Activated CD4-positive, alpha-beta T cell treated with anti-CD3 and anti-CD28 coated beads, Interleukin-2, amount 10 ng/mL, durations not matched to agents 24 days and 14 days (primary cell): ENCODE measurements at places on chromosomes 7 and 10. TPM values are rescaled to one million over a fixed set of nuclear protein-coding genes. Genes with fewer than 3 reads are reported as not detected.
A peak's percentile ranks its signal among the peaks of the same experiment; 100 is the strongest.

The HOXA3 gene
- total RNA-seq: not detected in 2 replicates

The EBLN1 gene
- total RNA-seq: not detected in 2 replicates

The EN2 gene
- not detected in 2 replicates for total RNA-seq

The BLNK gene
- total RNA-seq: not detected in 2 replicates

The SLC18A3 gene
- not detected in 2 replicates for total RNA-seq

The ABCF2 gene
- total RNA-seq: 84.6 and 90.3 TPM in 2 replicates

The IL15RA gene
- total RNA-seq: 24.4 and 25.5 TPM in 2 replicates

The RINT1 gene
- 28.5 and 29.4 TPM in 2 replicates for total RNA-seq

DNA sequence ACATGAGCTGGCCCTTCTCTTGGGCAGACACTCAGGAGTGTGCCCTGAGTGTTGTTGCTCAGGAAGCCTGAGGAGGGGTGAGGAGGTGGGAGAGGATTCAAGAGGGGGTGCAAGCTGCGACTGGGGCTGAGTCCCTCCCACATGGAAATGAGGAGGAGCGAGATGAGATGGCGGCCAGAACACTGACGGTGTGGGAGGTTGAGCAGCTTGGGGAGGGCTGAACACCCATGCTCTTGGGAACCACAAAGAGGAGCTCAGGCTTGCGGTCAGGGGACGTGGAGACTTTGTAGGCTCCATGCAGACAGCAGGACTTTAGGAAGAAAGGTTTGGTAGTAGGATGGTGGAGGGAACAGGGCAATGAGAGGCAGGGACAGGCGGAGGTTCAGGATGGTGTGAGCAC is 163.2 kb upstream of the SHH start:
- H3K4me1 ChIP-seq: no peaks in the 10 kb centered on the region
- no peak overlapping the region for H3K27ac ChIP-seq
- no peak for DNase-seq
- H3K4me3 ChIP-seq: no peak overlapping the region

- H3K27ac ChIP-seq: peak overlapping the region; percentile 37
- no peaks in the 10 kb centered on the region for H3K27me3 ChIP-seq
- peaks cover 2% of the 10 kb centered on the region for H3K4me1 ChIP-seq
- no peak overlapping the region for H3K4me3 ChIP-seq
Observed at GRCh38 chr10:70118196-70118595, 14.4 kb downstream of the AIFM2 start.

- no peak for DNase-seq
- peaks cover 2% of the 10 kb centered on the region for H3K4me1 ChIP-seq
- no peak overlapping the region for H3K27ac ChIP-seq
- H3K4me3 ChIP-seq: no peak overlapping the region
- peaks cover 4% of the 10 kb centered on the region for H3K36me3 ChIP-seq
- no peaks in the 10 kb centered on the region for H3K27me3 ChIP-seq
Observed at GRCh38 chr7:65927489-65928448, 54.2 kb downstream of the GUSB start.

DNA sequence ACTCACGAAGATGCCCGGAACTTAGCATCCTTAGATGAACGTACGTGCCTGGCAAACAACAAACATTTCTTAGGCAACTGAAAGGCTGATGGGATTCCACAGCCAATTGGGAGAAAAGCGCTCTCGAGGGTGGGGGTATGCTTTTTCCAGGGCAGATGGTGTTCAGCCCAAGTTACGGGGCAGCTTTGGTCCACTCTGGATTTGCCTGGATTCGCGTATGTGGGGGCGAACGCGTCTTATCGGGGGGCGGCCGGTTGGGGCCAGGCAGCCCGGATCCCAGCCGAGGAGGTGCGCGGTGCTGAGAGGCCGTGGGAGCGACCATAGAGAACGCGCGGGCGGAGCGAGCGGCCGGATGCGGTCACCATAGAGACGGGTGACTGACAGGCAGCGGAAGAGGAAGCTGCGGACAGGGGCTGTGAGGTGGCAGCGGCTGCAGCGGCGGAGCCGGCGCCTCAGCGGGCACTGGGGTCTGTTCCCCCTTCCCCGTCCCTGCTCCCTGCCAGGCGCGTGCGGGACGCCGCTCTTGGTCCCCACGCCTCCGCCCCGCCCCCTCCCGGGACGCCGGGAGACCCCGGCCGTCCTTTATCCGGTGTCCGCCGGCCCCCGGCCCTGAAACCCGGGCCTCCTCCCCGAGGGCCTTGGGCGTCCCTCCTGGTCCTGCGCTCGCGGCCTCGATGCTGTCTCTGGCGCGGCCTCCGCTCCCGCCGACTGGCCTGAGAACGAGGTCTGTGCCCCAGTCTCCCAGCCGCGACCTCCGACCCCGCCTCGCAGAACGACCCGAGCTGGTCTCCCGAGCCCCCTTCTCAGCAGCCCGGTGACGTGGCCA is at the start of gene CHPF2:
Gene CHPF2, plus strand, starts transcription at position 393 of the 826 bp plus-strand sequence. CDS start 1,529 bp downstream, outside the sequence.
- DNase-seq: peak; percentile 98
- H3K27ac ChIP-seq: peak within 1 kb of the TSS; percentile 99
- peaks cover 6% of the 10 kb centered on the region for H3K27me3 ChIP-seq
- peaks cover 33% of the 10 kb centered on the region for H3K4me1 ChIP-seq

- DNase-seq: no peak
- no peaks in the 10 kb centered on the region for H3K36me3 ChIP-seq
- no peaks in the 10 kb centered on the region for H3K4me1 ChIP-seq
Observed at GRCh38 chr10:108749042-108749441, 1174.3 kb downstream of the XPNPEP1 start.

DNA sequence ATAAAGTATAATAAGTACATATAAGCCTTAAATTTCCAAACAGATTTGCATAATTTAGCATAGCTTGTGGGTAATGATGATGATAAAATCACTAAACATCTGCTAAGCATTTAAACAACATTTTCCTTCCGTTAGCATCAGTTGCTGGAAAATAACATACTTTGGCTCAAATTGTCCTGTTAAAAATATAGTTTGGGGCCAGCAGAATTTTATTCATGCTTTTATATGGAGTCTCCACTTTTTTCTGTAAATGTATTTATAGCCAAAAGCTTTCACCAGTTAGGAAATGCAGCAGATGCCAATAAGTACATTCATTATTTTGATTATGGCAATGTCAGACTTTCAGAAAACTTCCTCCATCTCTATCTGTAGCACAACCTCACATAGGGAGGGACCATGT is 107.2 kb downstream of the CNTNAP2 start:
- no peak for DNase-seq
- H3K27ac ChIP-seq: no peak overlapping the region
- H3K36me3 ChIP-seq: no peaks in the 10 kb centered on the region
- H3K4me1 ChIP-seq: no peaks in the 10 kb centered on the region
- H3K27me3 ChIP-seq: no peaks in the 10 kb centered on the region

GRCh38 chr7:40572810-40573465 is 438.1 kb downstream of the SUGCT start:
- H3K36me3 ChIP-seq: no peaks in the 10 kb centered on the region
- H3K27ac ChIP-seq: no peak overlapping the region
- H3K27me3 ChIP-seq: no peaks in the 10 kb centered on the region

DNA sequence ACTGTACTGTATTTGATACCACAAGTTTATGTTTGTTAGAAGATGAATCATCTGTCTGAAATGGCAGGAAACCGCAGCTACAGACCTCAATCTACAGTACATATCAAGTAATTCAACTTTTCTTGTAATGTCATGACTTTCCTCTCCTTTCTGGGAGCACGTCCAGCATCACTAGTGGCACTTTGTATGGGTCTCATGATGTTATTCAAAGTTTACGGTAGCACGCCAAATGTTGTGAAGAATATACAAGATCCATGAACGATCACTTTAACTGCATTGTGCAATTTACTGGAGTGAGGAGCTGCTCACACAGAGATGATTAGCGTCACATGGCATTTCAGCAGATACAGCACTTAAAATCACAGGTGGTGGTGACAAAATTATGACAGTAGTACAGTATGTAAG is 257.8 kb upstream of the GNAI1 start:
- H3K27me3 ChIP-seq: no peaks in the 10 kb centered on the region
- no peaks in the 10 kb centered on the region for H3K36me3 ChIP-seq
- H3K4me1 ChIP-seq: no peaks in the 10 kb centered on the region
- no peak for DNase-seq
- no peak overlapping the region for H3K4me3 ChIP-seq

DNA sequence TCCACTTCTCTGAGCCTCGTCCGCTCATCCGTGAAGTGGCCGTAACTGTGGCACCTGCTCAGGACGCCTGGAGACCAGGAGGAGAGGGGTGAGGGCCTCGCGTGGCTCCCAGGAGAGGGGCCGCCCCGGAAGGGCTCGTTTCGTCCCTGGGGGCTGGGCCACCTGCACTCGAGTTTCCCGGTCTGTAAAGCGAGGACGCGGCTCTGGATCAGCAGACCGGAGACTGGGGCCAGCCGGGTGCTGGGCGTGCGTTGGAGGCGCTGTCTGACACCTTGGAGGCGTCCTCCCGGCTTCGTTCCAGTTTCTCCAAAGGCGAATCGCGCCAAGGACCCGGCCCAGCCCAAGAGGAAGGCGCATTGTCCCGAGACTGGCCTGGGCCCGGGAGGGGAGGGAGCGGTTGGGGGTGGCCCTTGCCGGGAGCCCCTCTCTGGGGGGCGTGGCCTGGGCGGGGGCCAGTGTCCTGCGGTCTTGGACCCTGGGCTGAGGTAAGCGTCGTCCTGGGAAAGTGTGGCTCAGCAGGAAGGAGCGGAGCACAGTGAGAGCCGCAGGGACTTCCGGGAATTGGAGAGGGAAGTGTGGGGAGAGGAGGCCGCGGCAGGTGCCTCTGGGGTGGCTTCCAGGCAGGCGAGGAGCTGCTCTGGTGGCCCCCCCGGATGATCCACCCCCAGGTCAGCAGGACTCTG is 89.6 kb downstream of the FOXL3 start:
- H3K4me3 ChIP-seq: no peak overlapping the region
- H3K27ac ChIP-seq: no peak overlapping the region
- peaks cover 2% of the 10 kb centered on the region for H3K36me3 ChIP-seq
- H3K4me1 ChIP-seq: peaks cover 16% of the 10 kb centered on the region

DNA sequence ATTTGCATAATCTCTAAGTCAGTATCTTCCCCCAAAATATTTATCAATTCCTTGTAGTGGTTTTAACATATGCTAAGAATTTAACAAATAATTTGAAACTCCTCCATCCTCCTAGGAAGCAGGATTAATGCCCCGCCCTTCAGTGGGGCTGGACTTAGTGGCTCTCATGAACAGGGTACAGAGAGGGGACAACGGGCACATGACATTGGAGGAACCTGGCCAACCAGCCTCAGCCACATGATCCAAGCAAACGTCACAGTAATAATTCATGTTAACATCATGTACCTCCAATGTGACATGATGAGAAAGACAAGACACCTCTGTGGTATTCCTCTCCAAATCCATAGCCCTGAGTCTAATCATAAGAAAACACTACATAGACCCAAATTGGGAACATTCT is 50.5 kb downstream of the NUDCD3 start:
- peaks cover 29% of the 10 kb centered on the region for H3K36me3 ChIP-seq
- peaks cover 30% of the 10 kb centered on the region for H3K4me1 ChIP-seq
- no peaks in the 10 kb centered on the region for H3K27me3 ChIP-seq
- no peak for DNase-seq
- no peak overlapping the region for H3K27ac ChIP-seq
- H3K4me3 ChIP-seq: no peak overlapping the region

DNA sequence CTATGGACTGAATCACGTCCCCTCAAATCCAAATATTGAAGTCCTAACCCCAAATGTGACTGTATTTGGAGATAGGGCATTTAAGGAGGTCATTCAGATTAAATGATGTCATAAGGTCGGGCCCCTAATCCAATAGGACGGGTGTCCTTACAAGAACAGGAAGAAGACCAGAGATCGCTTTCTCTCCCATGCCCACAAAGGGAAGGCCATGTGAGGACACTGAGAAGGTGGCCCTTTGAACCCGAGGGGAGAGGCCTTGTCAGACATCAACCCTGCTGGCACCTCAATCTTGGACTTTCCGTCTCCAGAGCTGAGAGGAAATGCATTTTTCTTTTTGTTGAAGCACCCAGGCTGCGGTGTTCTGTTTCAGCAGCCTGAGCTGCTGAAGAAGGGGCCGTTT is 72.3 kb upstream of the KLF6 start:
- peaks cover 12% of the 10 kb centered on the region for H3K4me1 ChIP-seq
- no peak overlapping the region for H3K27ac ChIP-seq
- H3K27me3 ChIP-seq: no peaks in the 10 kb centered on the region
- H3K36me3 ChIP-seq: no peaks in the 10 kb centered on the region
- DNase-seq: peak; percentile 55

DNA sequence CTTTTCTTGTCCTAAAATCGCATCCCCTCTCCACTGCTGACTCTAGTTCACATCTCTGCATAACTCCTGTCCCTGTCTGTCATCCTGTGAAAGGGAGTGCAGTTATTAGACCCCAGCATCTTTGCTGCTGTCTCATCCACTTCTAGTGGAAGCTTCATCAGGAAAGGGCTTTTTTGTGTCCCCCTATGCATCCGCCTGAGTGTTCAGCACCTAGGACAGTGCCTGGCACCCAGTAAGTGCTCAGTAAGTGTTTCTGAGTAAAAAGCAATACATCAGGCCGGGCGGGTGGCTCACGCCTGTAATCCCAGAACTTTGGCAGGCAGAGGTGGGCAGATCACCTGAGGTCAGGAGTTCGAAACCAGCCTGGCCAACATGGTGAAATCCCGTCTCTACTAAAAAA is 211.8 kb upstream of the FOXK1 start:
- H3K4me1 ChIP-seq: no peaks in the 10 kb centered on the region
- no peak overlapping the region for H3K27ac ChIP-seq
- H3K36me3 ChIP-seq: no peaks in the 10 kb centered on the region

GRCh38 chr7:129739427-129739826 is 127.9 kb downstream of the NRF1 start:
- H3K36me3 ChIP-seq: peaks cover 10% of the 10 kb centered on the region
- H3K27me3 ChIP-seq: no peaks in the 10 kb centered on the region
- DNase-seq: no peak
- no peak overlapping the region for H3K4me3 ChIP-seq
- peaks cover 4% of the 10 kb centered on the region for H3K4me1 ChIP-seq
- H3K27ac ChIP-seq: no peak overlapping the region

- H3K4me3 ChIP-seq: no peak overlapping the region
- peaks cover 8% of the 10 kb centered on the region for H3K4me1 ChIP-seq
- peaks cover 11% of the 10 kb centered on the region for H3K27me3 ChIP-seq
- no peak for DNase-seq
- no peaks in the 10 kb centered on the region for H3K36me3 ChIP-seq
- no peak overlapping the region for H3K27ac ChIP-seq
Observed at GRCh38 chr7:99833289-99833877, 5.6 kb downstream of the CYP3A43 start.

DNA sequence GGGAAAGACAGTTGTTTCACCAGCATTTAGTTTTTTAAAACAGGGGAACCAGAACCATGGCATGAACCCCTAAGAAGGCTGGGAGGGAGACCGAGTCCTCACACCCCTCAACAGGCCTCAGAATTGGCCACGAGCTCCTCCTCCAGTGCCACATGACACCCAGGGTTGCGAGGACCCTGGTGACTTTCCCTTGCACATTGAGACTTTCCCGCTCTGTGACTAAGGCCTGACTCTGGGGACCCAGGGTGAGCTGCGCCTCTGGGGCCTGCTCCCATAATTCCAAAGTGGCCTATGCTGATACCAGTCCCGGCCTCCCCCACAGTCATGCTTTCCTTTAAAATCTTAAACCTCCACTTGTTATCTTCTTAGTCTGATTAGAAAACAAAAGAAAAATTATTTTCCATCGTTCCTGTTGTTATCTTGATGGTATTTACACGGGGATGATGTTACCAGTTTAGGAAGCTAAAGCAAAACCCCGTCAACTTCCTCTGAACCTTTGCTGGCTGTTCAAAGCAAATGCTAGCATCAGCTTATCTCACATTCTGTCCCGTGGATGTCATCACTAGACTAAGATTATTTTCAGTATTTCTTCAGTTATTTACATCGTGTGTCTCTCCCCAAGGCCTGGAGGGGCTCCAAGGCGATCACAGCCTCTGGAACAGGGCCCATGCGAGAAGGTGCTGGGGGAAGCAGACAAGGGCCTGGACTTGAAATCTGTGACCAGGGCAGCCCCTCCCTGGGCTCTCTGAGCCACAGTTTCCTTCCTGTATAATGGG is 42.1 kb downstream of the FAM53B start:
- H3K27me3 ChIP-seq: no peaks in the 10 kb centered on the region
- peak; percentile 72 for DNase-seq
- H3K4me3 ChIP-seq: peak overlapping the region; percentile 62
- H3K27ac ChIP-seq: peak overlapping the region; percentile 95
- H3K36me3 ChIP-seq: peaks cover 52% of the 10 kb centered on the region
